NCI-H460 (cell line): ENCODE measurements at places on chromosomes 3 and 15. TPM values are rescaled to one million over a fixed set of nuclear protein-coding genes. Genes with fewer than 3 reads are reported as not detected.
A peak's percentile ranks its signal among the peaks of the same experiment; 100 is the strongest.

DNA sequence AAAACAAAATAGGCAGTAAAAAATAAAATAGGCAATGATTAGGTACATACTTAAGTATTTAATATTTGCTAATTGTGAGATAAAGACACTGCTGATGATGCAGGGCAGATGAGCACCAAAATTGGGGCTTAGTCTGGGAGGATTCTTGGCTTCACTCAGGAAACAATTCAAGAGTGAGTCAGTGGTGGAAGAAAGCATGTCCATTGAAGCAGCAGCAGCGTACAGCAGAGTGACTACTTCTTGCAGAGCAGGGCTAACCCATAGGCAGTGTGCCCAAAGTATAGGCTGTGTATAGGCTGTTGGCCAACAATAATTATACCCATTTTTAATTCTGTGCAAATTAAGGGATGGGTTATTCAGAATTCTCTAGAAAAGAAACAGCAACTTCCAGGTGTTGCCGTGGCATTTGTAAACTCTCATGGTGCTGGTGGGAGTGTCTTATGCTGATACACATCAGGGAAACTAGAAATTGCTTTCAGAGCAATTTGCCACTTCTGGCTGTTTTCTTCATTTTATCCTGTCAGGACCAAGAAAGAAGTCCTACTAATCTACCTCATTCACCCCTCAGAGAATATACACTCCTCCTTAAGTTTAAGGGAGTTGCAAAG, 317.3 kb upstream of the NAALADL2 start:
- DNase-seq, result no peak

GUCA1C gene
- not detected in 2 replicates for total RNA-seq

- no peak for DNase-seq
These were observed 21.1 kb downstream of the OXNAD1 start for GRCh38 chr3:16286161-16286560.

DNA sequence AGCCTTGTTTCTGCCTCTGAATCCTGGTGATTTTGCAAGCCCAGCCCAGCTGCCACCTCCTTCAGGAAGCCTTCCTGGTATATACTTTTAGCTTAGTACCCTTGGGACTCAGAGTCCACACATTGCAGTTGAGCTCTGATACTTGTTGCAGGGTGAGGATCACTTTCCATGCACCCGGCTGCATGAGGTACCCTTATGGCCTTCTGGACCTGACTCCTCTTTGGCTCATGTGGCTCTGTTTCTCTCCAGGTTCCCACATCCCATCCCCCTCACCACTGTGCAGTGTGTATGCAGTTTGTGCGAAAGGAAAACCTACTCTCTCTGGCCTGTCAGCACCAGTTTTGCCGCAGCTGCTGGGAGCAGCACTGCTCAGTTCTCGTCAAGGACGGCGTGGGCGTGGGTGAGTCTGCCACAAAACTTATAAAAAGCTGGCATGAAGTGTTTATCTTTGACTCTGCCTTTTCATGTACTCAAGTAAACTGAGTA, 23.1 kb upstream of the P4HTM start:
- DNase-seq, result no peak

DNA sequence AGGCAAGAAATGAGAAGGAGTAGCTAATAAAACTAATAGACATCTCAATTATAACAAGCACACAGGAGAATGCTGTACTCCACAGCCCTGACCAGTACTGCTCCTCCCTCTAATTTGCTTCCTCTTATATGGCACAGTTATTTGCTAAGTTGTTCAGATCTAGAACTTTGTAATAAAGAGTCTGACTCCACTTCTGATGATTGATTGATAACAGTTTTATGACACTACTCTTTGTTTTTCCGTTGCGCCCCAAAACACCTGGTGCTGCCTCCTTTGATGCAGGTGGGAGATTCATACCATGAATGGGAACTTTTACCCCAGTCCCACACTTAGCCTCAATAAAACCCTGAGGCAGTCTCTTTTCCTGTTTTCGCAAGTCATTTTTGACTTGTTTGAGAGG, 777.7 kb downstream of the GBE1 start:
- no peak for DNase-seq

DNA sequence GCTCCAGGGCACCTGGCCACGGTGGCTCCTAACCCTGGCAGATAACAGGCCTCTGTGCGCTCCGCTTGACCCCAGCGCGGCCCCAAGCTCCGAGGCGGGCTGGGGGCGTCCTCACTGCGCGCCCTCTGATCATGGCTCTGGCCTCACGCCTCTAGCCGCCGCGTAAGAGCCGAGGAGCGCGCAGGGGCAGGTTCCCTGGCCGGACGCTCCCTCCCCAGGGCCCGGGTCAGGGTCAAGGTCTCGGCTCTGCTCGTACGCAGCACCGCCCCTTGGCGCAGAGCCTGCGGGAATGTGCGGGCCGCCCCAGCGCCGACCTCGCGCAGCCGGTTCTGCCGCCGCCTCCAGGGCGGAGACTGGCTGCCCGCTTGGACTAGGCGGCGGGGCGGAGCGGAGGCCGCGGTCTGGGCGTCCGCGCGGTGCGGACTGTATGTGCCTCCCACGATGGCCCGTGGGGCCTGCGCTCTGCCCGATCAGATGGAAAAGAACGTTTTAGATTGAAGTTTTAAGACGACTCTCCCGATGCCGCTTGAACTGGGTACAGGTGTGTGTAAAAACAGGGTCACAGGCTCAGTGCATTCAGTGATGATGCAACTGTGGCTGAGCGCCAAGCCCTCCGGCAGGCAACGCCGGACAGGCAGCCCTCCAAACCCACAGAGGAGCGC, 40.8 kb downstream of the CHST14 start:
- DNase-seq, result peak; percentile 53
